ENCODE measurements at places on chromosomes 12 and 14.

GRCh38 chr12:80107221-80107620, 7.9 kb downstream of the OTOGL start:
- no peak for DNase-seq

- DNase-seq = no peak
These were observed 6.2 kb downstream of the TMEM120B start for GRCh38 chr12:121718653-121719239.

DNA sequence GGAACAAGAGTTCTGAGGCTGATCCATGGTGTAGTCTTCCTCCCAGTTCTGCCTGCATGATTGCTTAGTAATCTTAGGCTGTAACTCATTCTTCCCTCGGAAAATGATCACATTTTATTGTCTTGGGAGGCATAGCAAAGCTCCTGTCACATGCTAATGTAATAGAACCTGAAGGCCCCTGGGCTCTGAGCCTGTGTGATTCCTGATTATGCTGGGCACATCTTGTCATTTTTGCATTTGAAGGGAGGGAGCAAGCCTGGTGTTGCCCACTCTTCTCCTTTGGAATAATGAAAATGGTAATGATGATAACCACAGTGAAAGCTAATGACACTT, 215.4 kb downstream of the MSRB3 start:
- no peak for DNase-seq

DNA sequence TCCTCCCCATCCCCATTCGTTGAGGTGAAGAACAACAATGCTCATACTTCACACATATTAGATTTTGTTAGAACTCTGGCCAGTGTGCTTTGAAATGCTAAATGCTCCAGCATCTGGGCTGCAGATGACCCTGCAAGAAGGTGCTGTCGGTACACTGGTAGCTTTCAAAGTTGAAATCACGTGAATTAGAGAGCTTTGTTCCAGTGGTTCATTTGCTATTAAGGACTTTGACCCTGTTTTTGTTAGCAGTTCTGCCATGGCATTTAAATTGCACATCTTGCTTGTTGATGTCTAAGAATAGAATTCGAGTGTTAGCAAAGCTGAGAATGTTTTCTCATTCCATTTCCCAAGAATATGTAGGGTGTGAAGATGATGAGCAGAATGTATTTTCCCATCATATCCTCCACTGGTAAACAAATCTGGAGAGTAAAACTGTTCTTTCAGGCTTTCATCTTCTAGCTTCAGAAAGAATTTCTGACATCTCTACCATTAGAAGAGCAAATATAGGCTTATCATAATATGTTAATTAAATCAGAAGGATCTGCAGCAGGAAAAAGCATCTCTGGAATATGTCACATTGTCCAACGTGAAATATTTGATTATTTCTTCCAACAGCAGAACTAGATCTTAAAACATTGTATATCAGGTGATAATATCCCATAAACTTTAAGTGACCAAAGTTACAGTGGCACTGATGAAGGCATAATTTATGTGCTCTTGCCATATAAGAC, 98.8 kb upstream of the PDE3A start:
- no peak for DNase-seq

Measured in common myeloid progenitor, CD34-positive (primary cell).